ENCODE measurements at places on chromosomes 13 and 19.

DNA sequence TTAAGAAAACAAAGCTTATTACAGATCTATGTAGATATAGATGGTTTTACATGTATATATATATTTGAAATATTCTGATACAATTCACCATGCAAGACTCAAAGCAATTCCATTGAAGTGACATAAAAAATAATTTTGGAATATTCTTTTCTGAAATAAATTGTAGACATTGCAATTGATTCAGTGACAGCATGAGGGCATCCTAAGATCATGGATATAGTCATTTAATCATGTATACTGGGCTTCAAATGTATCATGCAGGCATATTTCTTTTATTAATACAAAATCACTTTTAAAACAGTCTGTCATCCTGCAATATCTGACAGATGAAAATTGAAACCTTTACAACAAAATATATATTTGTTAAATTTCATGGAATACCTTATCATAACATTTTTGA is 286.7 kb upstream of the SLITRK6 start:
- DNase-seq: no peak

DNA sequence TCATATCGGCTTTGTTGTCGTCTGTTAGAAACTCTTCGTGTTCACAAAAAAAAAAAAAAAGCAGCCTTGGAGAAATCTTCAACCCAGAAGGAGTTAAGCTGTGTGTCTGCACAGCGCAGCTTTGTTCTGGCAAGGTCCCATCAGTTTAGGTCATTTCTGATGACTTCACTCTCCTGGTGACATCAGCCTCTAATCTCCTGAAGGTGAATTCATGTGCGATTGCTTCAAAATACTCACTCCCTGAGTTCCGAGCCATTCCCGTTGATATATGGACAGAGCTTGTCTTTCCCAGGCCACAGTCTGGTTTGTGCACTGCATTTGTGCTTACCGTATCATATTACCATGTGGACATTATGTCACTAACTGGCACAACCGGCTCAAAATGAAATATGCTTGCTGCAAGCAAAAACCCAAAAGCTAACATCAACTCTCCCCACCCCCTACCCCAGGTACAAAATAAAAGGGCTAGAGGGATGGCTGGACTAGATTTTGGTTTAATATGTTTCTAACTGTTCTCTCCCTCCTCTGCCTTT is 342.4 kb downstream of the KCNRG start:
- DNase-seq: no peak

DNA sequence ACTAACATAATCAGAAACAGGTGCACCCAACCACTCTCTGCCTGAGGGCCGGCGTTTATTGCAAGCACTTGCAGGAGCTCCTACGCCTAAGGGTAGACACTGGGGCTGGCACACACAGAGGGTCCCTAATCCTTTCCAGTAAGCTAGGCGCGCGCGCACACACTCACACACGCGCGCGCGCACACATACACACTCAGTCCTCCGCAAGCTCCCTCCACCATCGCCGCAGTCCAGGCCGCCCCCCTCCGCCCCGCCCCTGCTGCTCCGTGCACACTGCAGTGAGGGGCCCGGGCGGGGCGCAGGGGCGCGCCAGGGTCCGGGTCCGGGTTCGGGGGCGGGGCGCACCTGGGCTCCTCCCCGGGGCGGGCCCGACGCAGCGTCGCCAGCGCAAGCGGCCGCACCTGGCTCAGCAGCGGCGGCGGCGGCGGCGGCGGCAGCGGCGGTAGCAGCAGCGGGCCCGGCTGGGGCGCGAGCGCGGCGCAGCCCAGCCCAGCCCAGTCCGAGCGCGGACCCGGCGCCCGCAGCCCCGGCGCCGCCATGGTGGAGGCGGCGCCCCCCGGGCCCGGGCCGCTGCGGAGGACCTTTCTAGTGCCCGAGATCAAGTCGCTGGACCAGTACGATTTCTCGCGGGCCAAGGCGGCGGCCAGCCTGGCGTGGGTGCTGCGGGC is at the start of gene CAMSAP3:
CAMSAP3 (plus strand) TSS at position 398 of the 668 bp plus-strand sequence; CDS start at position 538, 140 bp downstream.
- DNase-seq: peak; percentile 30

- no peak for DNase-seq
Observed at GRCh38 chr13:36089130-36089647, 42.0 kb downstream of the DCLK1 start.

GRCh38 chr19:7263521-7263920 is 30.7 kb downstream of the INSR start:
- DNase-seq: no peak

GRCh38 chr19:22140356-22140755 is 56.4 kb downstream of the ZNF676 start:
- no peak for DNase-seq

GRCh38 chr13:31334994-31335557 is 135.3 kb downstream of the B3GLCT start:
- DNase-seq: no peak

- DNase-seq: no peak
Observed at GRCh38 chr19:11268783-11269267, 6.5 kb upstream of the DOCK6 start.
